ENCODE measurements at places on chromosomes 11 and 22. TPM values are rescaled to one million over a fixed set of nuclear protein-coding genes. Genes with fewer than 3 reads are reported as not detected.
A peak's percentile ranks its signal among the peaks of the same experiment; 100 is the strongest.

GRCh38 chr22:46655861-46656608 is 35.8 kb downstream of the GRAMD4 start:
- H3K4me1 ChIP-seq, result peaks cover 14% of the 10 kb centered on the region
- peaks cover 2% of the 10 kb centered on the region for H3K36me3 ChIP-seq
- H3K27ac ChIP-seq, result no peak overlapping the region
- no peak for DNase-seq

DNA sequence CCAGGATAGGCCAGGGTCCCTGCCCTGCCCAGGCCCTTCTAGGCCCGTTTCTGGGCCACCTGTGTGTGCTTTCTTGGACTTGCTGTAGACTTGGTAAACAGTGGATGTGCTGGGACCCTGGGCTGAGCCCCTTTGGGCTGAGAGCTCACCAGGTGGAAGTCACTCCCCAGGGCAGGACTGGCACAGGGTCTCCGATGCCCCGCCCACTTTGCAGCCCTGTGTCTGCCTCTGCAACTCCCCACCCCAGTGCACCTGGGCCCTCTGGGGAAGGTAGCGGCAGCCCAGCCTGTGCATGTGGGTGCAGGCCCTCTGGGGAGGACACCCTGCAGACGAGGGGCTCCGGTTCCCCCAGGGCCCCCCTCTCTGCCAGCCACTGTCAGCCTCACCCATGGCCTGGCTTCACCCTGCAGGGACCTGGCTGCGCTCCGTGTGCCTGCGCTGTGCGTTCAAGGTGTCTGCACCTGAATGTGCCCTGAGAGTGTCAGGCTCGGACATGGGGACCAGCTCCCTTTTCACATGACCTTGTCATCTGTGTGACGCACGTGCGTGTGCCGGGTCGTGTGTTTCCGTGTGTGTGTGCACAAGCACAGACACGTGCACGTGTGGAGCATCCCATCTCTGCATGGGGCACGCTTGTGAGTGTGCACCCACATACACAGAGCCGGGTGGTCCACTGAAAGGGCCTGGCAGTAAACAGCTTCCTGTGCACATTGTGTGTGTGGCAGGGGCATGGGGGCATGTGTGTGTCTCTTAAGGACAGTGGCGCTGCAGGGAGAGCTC is 118.5 kb downstream of the KCNQ1OT1 start:
- peak; percentile 91 for DNase-seq
- no peak overlapping the region for H3K27ac ChIP-seq
- H3K27me3 ChIP-seq, result no peaks in the 10 kb centered on the region
- H3K4me1 ChIP-seq, result peaks cover 25% of the 10 kb centered on the region
- no peak overlapping the region for H3K4me3 ChIP-seq

DNA sequence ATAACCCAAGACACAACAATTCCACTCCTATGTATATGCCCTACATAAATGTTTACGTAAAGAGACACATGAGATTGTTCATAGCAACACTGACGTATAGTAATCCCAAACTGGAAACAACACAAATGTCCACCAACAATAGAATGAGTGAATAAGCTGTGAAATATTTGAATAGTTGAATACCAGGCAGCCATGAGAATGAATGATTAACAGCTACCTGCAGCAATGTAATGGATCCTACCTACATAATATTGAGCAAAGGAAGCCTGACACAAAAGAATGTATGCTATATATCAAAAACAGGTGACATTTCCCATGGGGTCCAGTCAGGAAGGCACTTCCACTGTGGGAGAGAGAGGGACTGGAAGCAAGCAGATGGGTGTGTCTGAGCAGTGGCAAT is 92.8 kb upstream of the LINC01488 start:
- DNase-seq, result no peak
- no peaks in the 10 kb centered on the region for H3K36me3 ChIP-seq
- peaks cover 3% of the 10 kb centered on the region for H3K27me3 ChIP-seq
- H3K27ac ChIP-seq, result no peak overlapping the region
- no peak overlapping the region for H3K4me3 ChIP-seq

GRCh38 chr22:33018232-33018864 is 39.8 kb downstream of the SYN3 start:
- no peak for DNase-seq
- H3K36me3 ChIP-seq, result no peaks in the 10 kb centered on the region
- H3K27me3 ChIP-seq, result peaks cover 16% of the 10 kb centered on the region
- no peak overlapping the region for H3K4me3 ChIP-seq
- no peak overlapping the region for H3K27ac ChIP-seq
- H3K4me1 ChIP-seq, result no peaks in the 10 kb centered on the region

DNA sequence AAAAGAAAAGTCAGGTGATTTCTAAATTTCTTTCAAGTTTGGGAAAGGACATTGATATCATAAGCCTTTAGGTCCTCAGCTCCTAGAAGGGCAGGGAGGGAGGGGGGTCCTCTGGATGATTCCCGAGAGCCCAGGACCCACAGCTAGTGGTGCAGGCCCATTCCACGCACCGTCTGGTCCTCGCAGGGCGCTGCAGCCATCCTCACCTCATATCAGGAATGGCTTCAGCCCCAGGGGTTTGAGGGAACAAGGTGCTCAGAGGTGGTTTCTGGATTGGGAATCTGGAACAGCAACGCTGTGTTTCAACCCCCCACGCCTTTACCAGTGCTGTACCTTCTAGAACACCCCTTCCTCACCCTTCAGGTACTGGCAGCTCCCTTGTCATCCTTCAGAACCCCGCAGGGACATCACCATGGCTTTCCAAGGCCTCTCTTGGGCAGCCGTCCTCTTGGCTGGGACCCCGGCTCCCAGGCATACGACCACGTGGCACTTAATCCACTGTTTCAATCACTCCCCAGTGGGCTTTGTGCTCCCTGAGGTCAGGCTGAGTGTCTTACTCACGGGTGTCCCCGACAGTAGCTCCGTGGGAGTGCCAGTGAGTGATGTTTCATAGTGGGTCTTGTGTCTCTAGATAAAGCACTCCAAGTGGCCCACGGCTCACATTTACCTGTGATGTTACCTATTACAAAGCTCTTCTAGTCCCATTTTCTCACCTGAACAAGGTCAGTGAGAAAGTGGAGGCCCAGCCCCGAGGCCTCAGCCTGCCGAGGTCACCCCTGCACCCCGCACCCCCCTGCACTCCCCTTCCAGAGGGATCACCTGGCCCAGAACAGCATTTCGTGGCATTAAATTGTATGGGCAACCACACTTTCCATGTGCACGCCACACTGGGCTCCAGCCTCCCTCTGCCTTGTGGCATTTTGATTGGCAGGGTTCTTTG is 93.9 kb downstream of the MORC2 start:
- no peak overlapping the region for H3K27ac ChIP-seq
- H3K4me3 ChIP-seq, result no peak overlapping the region
- no peaks in the 10 kb centered on the region for H3K27me3 ChIP-seq

GRCh38 chr11:32729976-32730375 is 64.5 kb downstream of the CCDC73 start:
- H3K36me3 ChIP-seq, result peaks cover 2% of the 10 kb centered on the region
- no peak for DNase-seq
- peaks cover 17% of the 10 kb centered on the region for H3K27me3 ChIP-seq
- no peak overlapping the region for H3K4me3 ChIP-seq
- H3K27ac ChIP-seq, result no peak overlapping the region

DNA sequence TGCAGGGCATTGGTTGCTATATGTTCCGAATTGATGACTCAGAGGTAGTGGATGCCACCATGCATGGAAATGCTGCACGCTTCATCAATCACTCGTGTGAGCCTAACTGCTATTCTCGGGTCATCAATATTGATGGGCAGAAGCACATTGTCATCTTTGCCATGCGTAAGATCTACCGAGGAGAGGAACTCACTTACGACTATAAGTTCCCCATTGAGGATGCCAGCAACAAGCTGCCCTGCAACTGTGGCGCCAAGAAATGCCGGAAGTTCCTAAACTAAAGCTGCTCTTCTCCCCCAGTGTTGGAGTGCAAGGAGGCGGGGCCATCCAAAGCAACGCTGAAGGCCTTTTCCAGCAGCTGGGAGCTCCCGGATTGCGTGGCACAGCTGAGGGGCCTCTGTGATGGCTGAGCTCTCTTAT is 5.4 kb upstream of the TTC36 start:
- H3K36me3 ChIP-seq, result peaks cover 34% of the 10 kb centered on the region
- H3K4me1 ChIP-seq, result no peaks in the 10 kb centered on the region
- no peak overlapping the region for H3K4me3 ChIP-seq
- H3K27ac ChIP-seq, result no peak overlapping the region

The KCNK7 gene
- not detected for total RNA-seq

The DCPS gene
- total RNA-seq, result 14.8 TPM

Data from chondrocyte (in vitro differentiated cells).